ENCODE measurements at places on chromosomes 4 and X.

GRCh38 chr4:52102587-52102986 is 51.5 kb downstream of the SPATA18 start:
- no peak for DNase-seq

- no peak for DNase-seq
Measured at GRCh38 chr4:186414390-186414789, 141.0 kb downstream of the MTNR1A start.

DNA sequence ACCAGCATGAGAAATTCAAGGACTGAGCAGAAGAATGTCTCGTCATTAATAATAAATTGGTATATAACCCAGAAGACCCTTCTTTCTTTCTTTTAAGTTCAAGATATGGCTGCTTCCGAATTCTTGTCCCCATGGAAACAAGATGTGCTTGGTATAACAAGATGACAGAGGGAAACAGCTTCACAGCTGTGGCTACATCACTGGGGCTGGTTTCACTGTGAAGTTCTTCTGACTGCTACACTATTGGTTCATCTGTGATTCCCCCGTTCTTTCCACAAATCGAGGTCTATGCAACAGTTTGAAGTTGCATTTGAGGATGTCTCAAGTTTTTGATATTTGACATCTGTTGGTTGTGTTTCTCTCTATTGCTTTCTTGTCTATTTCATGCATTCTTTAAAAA is 12.3 kb upstream of the DTHD1 start:
- DNase-seq = no peak

DNA sequence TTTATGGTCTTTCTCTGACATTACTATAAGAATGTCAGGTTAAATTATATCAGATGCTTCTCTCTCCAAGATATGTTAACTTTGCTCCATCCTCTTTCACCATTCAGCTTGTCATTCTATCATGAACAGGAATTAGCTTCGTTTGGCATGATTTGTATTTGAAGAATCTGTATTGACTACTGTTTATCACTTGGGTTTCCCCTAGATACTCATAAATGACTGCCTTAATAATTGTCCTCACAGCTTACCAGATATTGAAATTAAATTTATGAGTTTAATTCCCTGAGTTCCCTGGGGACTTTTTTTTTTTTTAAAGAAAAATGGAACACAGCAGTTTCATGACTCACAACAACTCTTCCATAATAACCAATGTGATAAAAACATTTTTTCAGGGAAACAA is 76.2 kb upstream of the EOLA2 start:
- no peak for DNase-seq

DNA sequence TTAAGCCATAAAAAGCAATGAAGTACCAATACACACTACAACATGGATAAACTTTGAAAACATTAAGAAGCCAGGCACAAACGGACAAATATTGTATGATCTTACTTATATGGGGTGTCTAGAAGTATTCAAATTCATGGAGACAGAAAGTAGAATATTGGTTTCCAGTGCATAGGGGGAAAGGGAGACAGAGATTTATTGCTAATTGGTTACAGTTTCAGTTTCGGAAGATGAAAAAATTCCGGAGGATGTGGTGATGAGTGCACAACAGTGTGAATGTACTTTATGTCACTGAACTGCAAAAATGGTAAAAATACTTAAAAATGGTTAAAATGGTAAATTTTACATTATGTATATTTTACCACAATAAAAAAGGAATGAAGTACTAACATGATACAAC is 5.1 kb upstream of the PRDX4 start:
- no peak for DNase-seq

- no peak for DNase-seq
Measured at GRCh38 chr4:57865264-57865663, 755.1 kb upstream of the IGFBP7 start.

DNA sequence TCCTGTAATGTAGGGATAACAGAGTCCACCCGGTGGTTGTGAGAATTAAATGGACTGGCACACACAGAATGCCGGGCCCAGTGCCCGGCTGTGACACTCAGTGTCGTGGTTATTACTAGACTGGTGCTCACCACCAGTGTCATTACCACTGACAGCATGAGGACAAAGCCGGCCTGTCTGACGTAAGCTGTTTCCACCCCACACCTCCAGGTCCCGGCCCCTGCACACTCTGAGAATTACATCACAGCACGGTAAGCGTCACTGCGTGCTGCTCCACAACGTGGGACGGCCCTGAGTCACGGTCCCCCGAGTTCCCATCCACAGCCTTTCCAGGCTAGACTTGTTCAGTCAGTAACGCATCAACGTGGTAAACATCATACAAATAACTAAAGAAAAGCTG is 22.9 kb downstream of the FAT1 start:
- no peak for DNase-seq
